ENCODE measurements at places on chromosomes 3 and 15.
A peak's percentile ranks its signal among the peaks of the same experiment; 100 is the strongest.

DNA sequence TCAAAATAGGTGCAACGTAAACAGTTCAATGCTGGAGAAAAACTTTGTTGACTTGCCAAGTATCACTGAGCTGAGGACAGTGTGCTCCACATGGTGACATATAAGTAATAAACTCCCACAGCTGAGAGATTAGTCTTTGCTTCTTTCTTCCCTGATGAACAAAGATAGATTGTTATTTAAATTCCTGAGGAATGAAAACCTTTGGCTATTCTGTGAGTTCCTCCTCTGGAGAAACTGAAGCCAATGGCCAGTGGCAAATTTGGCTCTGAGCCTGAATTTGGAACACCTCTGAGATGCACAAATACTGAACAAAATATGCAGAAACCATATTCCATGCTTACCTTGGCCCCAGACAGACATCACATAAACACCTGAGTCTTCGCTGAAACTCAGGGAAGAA lies 63.3 kb downstream of the RPL22L1 start:
- no peak for DNase-seq

DNA sequence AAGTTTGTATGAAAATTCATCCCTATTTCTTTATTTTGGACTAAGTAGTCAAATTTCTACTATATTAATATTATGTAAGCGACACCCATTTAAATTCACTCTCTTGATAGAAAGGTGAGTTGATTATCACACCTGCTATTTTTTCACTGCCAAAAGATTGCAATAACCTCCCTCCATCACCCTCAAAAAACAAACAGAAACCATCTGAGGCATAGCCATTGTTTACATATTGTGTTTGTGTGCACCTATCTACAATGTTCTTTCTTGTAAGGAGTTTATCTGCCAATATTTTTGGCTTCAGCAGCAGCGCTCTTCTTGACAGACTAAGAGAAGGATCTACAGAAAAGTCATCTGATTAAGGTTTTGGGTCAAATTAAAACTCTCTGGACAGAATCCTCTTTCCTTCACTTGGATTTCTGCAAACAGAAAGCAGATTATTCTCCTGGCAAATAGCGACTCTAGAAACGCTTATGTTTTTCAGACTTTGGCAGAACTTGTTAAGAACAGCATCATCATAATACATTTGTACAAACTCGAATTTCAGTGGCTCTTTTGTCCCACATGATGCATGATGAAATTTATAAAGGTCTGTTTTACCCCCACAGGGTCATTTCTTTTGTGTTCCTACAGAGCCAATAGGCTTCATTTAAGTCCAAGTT lies 48.6 kb downstream of the KCNMB2 start:
- peak; percentile 52 for DNase-seq

DNA sequence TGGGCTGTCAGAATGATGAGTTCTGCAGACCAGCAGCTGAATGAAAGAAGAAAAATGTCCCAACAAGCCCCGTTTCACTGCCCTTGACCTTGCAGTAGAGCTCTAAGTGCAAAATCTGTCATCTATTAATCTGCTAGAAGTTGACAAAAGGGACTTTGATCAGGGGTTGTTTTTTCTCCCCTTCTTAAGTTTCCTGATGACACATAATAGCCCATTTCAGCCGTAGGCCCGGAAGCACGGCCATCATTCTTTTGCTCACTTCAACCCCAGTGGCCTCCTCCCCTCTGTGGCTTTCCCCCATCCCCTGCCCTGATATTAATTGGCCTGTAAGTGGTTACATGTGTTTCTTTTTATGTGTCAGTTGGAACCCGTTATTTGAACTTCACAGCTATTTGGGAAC lies 298.9 kb downstream of the RPLP1 start:
- DNase-seq: no peak

DNA sequence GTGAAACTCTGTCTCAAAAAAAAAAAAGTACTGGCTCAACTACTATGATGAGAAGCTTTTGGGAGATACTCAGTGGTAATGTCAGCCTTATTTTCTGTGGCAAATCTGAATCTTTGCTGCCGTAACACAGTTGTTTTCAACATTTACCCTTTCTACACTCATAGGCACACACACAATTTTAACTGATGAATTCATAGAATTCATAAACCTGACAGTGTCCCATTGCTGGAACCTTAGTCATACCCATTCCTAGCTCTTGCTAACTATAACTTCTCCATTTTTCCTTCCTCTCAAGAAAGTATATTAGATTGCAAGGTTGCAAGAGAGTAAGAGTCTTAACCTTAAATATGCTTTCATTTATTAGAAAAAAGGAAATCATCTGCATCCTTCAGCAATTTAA lies 496.6 kb downstream of the FHIT start:
- DNase-seq: no peak

DNA sequence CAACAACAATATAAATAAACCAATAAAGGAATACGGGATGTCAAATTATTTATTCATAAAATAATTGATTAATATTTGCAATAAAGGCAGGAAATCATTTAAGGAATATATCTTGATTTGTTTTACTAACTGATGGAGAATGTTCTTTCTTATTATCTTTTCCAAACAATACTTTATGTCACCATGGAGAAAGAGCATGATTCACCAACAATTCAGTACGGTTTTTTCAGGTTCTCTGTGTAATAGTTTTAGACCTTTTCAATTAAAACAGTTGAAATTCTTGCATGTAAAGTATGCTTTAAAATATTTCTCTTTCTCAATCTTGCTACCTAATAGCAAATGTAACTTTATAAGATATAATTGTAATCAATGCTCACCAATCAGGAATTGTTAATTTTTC lies 41.7 kb upstream of the MBNL1 start:
- no peak for DNase-seq

Data from tongue (tissue), 3 donors.